ENCODE measurements at places on chromosomes 1 and 21.

GRCh38 chr1:246728311-246728710 lies 4.1 kb downstream of the SCCPDH start:
- DNase-seq = no peak

DNA sequence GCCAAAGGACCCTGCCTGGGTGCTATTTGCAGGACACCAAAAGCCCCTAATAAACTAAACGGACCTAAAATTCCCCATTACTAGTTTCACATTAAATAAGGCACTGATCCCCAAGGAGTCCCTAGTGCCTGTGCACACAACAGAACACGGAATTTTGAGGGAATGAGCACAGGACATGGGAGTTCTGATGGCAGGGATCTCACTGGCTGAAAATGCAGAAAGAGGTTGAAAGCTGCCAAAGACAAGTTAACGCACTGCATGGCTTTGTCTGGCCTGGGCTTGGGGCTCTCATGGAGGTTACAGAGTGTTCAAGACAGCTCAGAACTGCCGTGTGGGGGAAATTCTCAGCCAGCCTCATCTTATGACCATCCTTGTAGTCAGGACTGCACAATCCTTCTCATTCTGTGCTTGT lies 15.6 kb upstream of the ATP1B1 start:
- peak; percentile 67 for DNase-seq

DNA sequence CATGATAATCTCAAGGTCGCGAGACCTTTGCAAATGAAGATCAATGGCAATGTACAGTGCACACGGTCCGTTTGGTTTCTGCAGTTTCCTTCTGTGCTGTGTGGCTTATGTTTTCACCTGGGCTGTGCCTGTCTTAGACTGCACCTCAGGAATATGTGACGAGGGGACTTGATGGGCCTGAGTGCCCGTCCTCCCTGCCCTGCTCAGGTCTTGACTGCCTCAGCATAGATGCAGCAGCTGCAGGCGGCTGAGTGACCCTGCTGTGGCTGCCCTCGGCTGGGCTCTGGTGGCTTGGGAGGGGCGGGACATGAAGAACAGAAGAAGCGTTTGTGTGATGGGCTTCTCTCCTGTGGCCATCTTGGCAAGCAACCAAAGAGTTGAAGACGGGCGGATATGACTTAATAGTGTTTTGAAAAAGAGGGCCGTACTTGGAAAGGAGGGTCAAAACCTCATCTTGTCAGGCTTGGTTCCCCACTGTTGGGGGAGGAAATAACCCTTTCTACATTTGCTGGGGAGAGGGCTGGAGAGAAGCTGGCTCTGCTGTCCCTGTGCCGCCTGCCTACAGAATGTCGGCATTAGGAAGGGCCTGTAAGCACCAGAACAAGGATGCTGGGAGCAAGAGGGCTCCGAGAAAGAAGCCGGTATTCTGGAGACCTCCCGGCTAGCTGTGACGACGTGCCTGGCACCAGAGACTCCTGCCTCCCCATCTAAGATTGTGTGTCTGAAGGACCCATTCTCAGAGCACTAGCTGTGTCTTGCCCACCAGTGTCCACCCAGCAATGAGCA lies 7.1 kb downstream of the MYBPHL start:
- no peak for DNase-seq

DNA sequence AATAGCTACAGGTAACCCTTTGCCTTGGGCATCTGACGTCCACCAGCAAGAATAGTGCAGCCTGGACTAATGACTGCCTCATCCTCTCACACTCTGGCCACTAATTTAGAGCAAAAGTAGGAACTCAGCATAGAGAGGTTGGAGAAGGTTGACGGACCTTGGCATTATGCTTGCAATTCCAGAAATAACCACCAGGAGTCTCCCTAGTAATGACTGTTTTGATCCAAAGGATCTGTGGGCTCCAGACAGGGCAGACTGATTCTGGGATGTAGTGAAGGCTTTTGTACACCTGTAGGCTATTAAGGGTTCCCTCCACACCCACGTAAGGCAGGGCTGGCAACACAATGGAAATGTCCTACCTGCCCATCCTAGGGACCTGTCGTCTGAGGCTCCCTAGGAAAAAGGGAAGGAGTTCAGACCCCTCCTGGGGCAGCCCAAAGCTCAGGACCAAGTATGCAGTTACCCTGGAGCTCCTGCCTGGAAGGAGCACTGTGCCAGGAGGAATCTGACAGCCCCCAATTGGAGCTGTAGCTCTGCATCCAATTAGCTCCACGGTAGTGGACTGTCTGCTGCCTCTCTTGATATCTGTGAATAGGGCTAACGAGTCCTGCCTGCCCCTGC lies 91.0 kb upstream of the TMEM51 start:
- no peak for DNase-seq

DNA sequence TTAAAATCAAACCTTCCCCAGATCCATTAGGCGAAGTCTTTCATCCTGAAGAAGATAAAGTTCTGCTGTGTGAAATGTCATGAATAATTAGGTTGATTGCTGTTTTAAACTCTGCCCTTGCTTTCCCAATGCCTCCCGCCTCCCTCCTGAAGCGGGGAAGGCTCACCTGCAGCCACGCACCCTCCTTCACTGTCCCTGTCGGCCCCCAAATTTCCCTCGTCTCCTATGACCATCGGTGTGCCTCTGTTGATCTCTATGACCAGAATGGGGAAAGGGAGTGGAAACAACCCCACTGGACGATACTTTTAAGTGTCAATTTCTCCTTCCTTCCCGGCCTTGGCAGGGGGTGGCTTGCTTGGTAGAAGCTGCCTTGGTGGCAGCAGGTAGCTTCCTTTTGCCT lies 35.1 kb downstream of the LHX4 start:
- DNase-seq = no peak

DNA sequence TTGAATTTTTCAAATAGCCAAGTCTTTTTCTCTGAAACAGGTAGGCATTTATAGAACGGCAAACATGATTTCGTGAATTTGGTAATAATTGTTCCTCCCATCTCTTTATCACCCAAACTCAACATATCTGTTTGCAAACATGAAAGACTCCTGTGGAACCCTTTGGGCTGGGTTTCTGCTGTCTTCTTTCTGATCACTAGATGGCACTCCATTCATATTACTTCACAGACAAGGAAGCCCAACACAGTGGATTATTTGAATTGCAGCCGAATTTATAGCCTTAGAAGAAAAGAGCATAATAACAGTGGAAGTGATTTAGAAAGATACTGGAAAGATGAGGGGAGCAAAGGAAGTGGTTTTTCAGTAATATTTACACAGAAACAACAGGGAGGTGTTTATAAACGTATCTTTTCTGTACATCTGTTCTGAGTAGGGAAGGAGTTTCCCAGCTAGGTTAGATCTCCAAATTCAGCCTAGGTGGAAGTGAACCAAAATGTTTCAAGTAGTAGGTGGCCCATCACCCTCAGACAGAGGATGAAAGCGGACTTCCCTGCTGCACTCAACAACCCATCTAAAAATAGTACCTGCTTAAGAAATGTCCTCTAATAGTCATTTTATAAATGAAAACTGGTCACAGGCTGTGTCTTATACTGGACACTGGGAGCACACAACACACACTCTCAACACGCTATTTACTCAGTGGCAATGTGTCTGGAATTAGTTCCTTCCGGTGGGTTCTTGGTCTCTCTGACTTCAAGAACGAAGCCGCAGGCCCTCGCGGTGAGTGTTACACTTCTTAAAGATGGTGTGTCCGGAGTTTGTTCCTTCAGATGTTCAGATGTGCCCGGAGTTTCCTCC lies 67.6 kb downstream of the MAP3K21 start:
- DNase-seq = peak; percentile 66

GRCh38 chr1:56077206-56077605 lies 502.2 kb downstream of the PLPP3 start:
- DNase-seq = no peak

DNA sequence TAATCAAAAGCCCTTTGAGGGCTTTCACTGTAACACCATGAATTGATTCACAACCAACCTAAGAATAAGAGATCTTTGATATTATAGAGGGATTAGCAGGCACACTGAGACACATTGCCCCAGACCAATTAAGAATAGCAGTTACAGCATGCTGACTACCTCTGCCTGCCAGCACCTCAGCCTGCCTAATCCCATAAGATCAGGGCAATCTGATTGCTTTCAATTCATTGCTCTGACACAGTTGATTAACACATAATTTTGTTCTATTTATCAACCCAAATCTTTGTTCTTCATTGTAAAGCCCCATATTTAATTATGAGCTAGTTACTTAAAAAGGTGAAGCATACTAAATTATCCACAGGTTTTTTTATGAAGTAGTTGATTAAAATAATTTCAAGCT lies 548.8 kb upstream of the ZP4 start:
- no peak for DNase-seq

- DNase-seq = no peak
Measured at GRCh38 chr21:42533306-42533962, 19.8 kb downstream of the SLC37A1 start.

GRCh38 chr1:56199956-56200355 lies 379.4 kb downstream of the PLPP3 start:
- no peak for DNase-seq

- peak; percentile 7 for DNase-seq
Measured at GRCh38 chr1:215043401-215043800, 39.1 kb upstream of the KCNK2 start.

GRCh38 chr1:183310753-183311479 lies 107.3 kb downstream of the NMNAT2 start:
- no peak for DNase-seq

DNA sequence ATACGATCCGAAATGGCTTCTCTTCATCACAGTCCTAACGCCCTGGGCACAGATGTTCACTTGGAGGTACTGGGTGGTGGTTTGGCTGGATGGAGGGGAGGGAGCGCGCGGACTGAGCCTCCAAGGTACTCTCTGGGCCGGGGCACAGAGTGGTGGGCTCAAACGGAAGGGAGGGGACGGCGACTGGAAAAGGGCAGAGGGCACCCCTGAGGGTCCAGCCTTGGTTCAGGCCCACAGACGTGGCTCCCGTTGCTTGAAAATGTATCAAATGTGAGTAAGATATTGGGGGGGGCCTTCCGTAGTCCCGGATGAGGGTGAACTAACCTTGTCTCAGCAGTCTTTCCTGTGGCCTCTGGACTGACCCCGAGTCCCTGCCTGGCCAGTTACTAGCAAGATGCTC lies 463 bp downstream of the IL12RB2 start:
- DNase-seq = no peak

DNA sequence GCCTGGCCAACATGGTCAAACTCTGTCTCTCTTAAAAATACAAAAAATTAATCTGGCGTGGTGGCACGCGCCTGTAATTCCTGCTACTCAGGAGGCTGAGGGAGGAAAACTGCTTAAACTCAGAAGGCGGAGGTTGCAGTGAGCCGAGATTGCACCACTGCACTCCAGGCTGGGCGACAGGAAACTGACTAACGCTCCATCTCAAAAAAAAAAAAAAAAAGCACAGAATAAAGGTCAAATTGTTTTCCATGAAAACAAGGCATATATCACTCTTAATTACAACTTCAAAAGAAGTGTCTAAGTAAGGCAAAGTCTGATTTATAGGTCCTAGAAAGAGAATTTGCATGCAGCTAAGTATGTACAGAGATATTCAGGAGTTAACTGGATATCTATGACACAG lies 25.6 kb downstream of the EYA3 start:
- no peak for DNase-seq

DNA sequence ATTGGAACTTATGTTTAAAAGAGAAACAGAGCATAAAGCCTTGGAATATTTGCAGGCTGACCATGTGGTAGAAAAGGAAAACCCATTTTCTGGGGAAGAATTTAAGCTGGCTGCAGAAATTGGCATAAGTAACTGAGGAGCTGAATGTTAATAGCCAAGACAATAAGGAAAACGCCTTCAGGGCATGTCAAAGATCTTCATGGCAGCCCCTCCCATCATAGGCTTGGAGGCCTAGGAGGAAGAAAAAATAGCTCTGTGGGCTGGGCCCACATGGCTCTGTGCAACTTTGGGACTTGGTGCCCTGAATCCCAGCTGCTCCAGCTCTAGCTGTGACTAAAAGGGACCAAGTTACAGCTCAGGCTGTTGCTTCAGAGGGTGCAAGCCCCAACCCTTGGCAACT lies 51.5 kb downstream of the CTH start:
- no peak for DNase-seq

GRCh38 chr1:151830055-151830454 lies 1.5 kb downstream of the RORC start:
- DNase-seq = no peak

- peak; percentile 87 for DNase-seq
Measured at GRCh38 chr21:39675993-39676661, 63.4 kb downstream of the B3GALT5 start.

GRCh38 chr1:54301497-54301896 lies 101.5 kb downstream of the MRPL37 start:
- no peak for DNase-seq

DNA sequence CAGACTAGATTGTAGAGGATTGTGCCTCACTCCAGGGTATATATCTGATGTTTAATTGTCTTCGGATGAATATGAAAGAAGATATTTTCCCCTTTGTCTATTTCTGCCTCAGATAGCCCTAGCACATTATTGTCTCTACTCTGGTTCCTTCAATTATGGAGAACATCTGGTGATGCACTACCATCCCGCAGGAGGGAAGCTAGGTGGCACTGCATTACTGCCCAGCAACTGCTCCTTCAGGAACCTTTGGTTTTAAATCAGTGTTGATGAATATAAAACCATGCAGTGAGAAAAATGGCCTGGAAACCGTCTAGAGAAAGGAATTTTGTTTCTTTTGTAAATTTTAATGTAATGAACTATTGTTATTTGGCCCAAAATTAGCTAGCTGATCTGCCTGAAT lies 68.5 kb downstream of the GPR88 start:
- peak; percentile 18 for DNase-seq

GRCh38 chr1:7375329-7375728 lies 395.8 kb upstream of the VAMP3 start:
- DNase-seq = no peak

DNA sequence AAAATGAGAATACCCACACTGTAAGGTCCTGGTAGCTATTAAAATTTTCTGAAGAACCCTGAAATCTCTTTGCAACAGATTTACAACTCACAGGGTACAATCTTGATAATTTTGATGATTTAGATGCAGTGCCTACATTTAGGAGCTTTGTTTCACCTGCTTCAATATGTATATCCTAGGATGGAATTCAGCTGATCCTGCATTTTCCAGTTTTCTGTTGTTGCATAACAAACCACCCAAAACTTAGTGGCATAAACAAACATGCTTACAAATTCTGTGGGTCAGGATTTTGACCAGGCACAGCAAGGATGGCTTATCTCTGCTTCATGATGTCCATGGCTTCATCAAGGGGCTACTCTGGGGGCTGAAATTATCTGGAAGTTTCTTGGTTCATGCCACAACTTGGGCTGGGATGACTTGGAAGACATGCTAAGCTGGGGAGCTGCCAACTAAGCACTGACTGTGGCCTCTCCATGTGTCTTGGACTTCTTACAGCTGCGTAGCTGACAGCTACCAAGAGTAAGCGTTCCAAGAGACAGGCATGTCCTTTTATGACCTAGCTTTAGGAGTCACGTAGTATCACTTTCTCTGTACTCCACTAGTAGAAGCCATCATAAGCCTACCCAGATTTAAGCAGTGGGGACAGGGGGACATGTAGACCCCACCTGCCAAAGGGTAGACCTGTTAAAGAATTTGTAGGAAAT lies 108.5 kb downstream of the CACHD1 start:
- no peak for DNase-seq

Data from GM12865 (cell line).